ENCODE measurements at places on chromosomes 1 and 21.

GRCh38 chr21:39029900-39030884 is 153.1 kb downstream of the PSMG1 start:
- no peak for DNase-seq

DNA sequence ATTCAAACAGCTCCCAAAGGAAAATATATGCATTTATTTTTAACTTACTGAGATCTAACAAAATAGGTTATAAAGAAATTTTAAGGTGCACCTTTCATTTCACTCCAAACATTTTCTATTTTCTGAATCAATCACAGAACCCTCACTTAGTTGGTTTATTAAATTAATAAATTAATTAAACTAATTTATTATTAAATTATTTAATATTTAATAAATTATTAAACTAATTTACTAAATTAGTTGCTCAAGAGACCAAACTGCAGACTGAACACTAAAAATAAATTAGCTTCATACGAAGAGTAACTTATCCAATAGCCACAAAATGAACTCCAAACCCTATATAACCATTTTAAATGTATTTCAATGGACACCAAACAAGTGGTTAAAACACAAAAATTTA is 68.0 kb downstream of the PRPF38A start:
- no peak for DNase-seq

DNA sequence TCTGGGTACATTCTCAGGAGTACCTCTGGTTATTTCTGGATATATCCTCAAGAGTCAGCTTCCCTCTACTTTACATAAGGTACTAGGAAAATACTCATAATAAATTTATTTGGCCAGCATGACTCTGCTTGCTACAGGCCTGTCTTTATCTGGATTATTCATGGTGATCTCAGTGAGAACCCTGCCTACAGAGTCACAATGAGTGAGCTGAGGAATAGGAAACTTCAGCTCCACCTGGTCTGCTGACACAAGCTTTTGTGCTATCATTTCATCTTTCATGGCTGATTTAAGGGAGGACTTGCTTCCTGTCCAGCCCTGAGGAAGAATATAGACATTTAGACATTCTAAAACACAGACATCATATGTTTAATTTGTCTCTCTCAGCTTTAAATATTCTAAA is 19.5 kb upstream of the SUCO start:
- DNase-seq = no peak

DNA sequence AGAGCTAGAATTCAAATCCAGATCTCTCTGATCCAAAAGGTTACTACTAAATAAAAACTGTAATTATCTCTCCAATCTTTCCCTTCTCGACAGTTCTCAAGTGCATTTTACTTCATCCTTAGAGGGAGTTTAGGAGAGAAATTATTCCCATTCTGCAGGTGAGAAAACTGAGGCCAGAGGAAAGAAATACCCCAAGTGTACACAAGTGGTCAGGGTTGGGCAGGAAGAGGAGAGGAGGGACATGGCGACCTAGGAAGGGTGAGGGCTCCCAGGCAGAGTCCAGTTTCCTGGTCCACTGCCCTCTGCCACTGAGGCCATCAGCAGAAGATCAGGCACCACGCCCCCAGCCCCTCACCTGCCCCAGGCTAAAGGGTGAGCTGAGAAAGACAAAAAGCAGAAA is 127.1 kb upstream of the RUNX3 start:
- DNase-seq = no peak

- no peak for DNase-seq
These were observed 121.1 kb upstream of the DUSP10 start for GRCh38 chr1:221862971-221863370.

DNA sequence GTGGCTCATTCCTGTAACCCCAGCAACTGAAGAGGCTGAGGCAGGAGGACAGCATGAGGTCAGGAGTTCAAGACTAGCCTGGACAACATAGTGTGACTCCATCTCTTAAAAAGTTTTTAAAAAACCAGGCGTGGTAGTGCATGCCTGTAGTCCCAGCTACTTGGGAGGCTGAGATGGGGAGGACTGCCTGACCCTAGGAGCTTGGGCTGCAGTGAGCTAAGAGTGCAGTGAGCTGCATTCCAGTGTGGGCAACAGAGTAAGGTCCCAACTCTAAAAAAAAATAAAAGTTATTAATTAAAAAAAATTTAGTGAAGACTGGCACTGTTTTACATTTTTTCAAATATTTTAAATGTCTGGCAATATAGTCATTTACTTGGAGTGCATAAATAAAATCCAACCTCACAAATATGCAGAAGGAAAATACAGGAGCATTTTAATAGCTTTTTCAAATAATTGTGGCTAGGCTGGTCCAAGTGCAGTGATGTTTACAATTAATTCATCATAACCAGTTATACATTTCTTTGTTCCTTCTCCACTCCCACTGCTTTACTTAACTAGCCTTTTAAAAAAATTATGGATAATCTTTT is 10.8 kb downstream of the ZBTB8OS start:
- no peak for DNase-seq

GRCh38 chr1:51517361-51518032 is 1.6 kb downstream of the EPS15 start:
- peak; percentile 57 for DNase-seq
